HepG2 (cell line): ENCODE measurements at places on chromosomes 2 and 18. TPM values are rescaled to one million over a fixed set of nuclear protein-coding genes. Genes with fewer than 3 reads are reported as not detected.

Gene SLC11A1
- total RNA-seq, result 0.21 and 0.33 TPM in 2 replicates

Gene OTOS
- not detected in 2 replicates for total RNA-seq

Gene SCYGR4
- not detected in 2 replicates for total RNA-seq

Gene IL1F10
- not detected in 2 replicates for total RNA-seq

Gene GPR45
- total RNA-seq, result not detected in 2 replicates

Gene ARHGAP25
- total RNA-seq, result not detected in 2 replicates

Gene NEB
- 0.18 and 0.24 TPM in 2 replicates for total RNA-seq

Gene PIAS2
- total RNA-seq, result 12.1 and 12.2 TPM in 2 replicates

Gene RFX8
- not detected in 2 replicates for total RNA-seq

Gene PTPN4
- total RNA-seq, result 34.6 and 40.4 TPM in 2 replicates

Gene IL1RL1
- total RNA-seq, result 0.02 and 0.06 TPM in 2 replicates

Gene LOXHD1
- total RNA-seq, result not detected in 2 replicates

Gene UBXN4
- total RNA-seq, result 74.2 and 75.1 TPM in 2 replicates

Gene C2orf15
- total RNA-seq, result 8.3 and 12.2 TPM in 2 replicates

Gene ERICH2
- total RNA-seq, result not detected in 2 replicates

Gene SH3RF3
- total RNA-seq, result 0.04 TPM in 1 of 2 replicates, not detected in the other

Gene NOSTRIN
- total RNA-seq, result 0.22 TPM in 1 of 2 replicates, not detected in the other

Gene IL1R2
- 1.9 and 3.6 TPM in 2 replicates for total RNA-seq
